ENCODE measurements at places on chromosomes 1 and 21.

DNA sequence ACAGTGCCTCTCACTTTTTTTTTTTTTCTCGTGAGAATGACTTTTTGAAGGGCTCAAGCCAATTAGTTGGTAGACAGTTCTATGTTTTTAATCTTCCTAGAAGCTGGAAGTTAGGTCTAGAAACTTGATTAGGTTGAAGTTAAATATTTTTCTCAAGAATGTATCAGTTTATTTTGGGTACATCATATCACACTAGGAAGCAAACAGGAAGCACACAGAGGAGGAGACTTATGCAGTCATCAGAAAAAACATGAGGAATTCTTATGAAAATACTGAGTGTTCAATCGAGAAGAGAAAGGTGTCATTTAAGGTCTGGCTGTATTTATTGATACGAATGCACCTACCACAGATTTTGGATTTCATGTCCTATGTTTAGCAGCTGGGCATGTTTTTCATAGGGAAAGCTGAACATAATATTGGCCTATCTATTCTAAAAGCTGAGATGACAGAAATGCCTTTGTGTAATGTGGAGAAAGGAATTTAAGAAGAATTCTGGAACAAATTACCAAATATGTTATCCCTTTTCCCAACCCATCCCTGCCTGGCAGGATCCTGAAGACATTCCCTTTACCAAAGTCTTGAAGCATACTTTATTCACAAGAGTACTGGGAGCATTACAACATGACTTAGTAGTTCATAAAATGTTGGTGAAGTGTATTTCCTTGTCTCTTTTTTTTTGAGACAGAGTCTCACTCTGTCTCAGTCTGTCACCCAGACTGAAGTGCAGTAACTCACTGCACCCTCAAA lies 17.5 kb upstream of the ZFP69B start:
- peak; percentile 60 for DNase-seq

GRCh38 chr1:114034567-114035303 lies 55.5 kb downstream of the OLFML3 start:
- no peak for DNase-seq

- DNase-seq: peak; percentile 79
Observed at GRCh38 chr1:94983171-94983739, 56.3 kb upstream of the CNN3 start.

DNA sequence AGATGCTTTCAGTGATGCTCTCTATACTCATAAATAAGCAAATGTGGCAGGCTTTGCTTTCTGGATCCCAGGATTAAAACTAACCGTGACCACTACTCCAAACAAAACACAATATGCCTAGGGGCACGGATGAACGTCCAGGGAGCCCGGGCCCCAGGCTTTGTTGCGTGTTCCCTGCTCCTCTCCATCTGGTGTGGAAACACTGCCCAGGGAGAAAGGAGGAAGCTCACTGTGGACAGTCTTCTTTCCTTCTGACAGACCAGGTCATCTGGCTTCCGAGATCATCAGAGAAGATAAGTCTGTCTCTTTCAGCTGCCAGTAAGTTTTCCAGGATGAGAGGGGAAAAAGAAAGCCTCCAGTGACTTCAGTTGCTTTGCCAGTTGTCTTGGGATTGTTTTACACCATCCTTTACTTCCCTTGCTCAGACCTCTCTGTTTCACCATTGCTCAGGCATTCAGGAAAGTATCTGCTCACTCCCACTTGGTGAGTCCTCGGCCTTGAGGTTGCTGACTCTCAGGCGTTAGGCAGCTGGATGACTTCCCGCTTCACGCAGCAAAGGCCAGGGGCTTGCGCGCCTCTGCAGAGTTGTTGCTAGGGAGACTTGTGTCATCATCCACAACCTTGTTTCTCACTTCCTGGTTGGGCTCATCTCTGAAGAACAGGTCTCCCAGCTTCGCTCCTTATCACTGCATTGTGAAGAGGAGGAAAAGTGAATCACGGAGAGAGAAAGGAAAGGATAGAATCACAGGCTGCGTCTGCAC lies 20.6 kb upstream of the PGD start:
- DNase-seq: peak; percentile 76

DNA sequence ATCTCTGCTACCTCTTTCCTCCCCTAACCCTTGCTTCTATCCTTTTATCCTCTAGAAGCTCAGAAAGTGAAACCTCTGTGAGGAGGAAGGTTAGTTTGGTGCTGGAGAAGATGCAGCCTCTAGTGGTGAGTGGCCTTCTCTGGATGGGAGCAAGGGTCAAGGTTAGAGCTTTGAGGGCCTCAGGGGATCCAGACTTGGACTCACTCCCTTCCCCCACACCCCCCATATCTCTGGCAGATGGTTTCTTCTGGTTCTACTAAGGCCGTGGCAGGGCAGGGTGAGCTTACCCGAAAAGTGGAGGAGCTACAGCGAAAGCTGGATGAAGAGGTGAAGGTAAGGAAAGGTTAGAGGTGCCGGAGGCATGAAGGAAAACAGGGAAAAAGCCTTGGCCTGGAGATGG lies 9.2 kb downstream of the CGN start:
- no peak for DNase-seq

- no peak for DNase-seq
Observed at GRCh38 chr1:199878823-199879222, 148.7 kb upstream of the NR5A2 start.

- DNase-seq: peak; percentile 47
Observed at GRCh38 chr1:94698356-94698755, 121.8 kb upstream of the SLC44A3 start.

Data from fibroblast of skin of scalp (primary cell).